ENCODE measurements at places on chromosomes 7 and 10. TPM values are rescaled to one million over a fixed set of nuclear protein-coding genes. Genes with fewer than 3 reads are reported as not detected.

GRCh38 chr10:18350340-18350739 lies 210.1 kb downstream of the CACNB2 start:
- DNase-seq: no peak

- no peak for DNase-seq
These were observed 185.5 kb downstream of the ADARB2 start for GRCh38 chr10:1551636-1552338.

FAM237B gene
- not detected for total RNA-seq

- no peak for DNase-seq
These were observed 7.3 kb downstream of the AKAP9 start for GRCh38 chr7:91947948-91948347.

- DNase-seq: no peak
These were observed 103.5 kb upstream of the CELF2 start for GRCh38 chr10:10914144-10914543.

DNAH11 gene
- not detected for total RNA-seq

AASS gene
- total RNA-seq: 13.6 TPM

DKK1 gene
- total RNA-seq: 228 TPM

HECW1 gene
- total RNA-seq: not detected

- DNase-seq: no peak
These were observed 642.2 kb downstream of the SH2D4B start for GRCh38 chr10:81179805-81180452.

CCDC3 gene
- total RNA-seq: 0.32 TPM

SFRP4 gene
- not detected for total RNA-seq

DNA sequence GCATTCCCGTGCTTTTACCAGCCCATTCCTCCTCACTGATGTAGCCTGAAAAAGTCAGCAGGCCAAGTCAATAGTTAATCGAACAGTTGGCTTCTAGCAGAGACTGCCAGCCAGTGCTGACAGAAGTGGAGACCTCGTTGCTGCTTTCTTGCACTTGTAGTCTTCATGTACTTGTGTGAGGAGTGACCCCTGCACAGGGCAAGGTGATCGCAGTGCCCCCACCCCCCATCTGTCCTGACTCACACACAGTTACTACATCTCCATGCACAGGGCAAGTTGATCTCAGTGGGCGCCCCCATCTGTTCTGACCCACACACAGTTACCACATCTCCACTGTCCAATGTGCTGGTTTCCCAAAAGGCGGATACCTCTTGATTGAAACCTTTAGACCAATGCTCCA lies 34.2 kb downstream of the C10orf71 start:
- DNase-seq: no peak

NXPH1 gene
- total RNA-seq: not detected

DNA sequence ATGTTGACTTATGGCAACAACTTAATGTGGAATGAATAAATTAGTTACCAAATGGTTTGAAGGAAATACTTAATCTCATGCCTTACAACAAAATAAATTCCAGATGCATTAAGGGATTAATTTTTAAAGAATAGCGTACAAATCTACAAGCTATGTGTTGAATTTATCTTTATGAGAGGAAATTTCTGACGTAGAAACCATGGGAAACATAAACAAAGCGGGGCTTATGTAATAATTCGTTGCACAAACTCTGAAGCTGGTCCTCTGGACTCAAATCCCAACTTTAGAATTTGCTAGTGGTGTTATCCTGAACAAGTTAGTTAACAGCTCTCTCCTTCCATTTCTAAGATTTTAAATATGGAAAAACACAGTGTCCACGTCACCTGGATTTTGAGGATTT lies 137.4 kb upstream of the CALCR start:
- no peak for DNase-seq

DGKI gene
- total RNA-seq: not detected

GRCh38 chr10:28492116-28492920 lies 40.6 kb upstream of the WAC start:
- no peak for DNase-seq
